Left colon (tissue), 2 donors: ENCODE measurements at places on chromosomes 4 and X. TPM values are rescaled to one million over a fixed set of nuclear protein-coding genes. Genes with fewer than 3 reads are reported as not detected.

EDNRA gene
- total RNA-seq = 0.55 TPM

SH3RF1 gene
- total RNA-seq = 66.1 TPM

L1CAM gene
- total RNA-seq = 8.8 TPM

RBM47 gene
- total RNA-seq = 301 TPM

ENAM gene
- total RNA-seq = not detected

PLK4 gene
- 3.1 TPM for total RNA-seq

CYTL1 gene
- total RNA-seq = 0.78 TPM

FAM120C gene
- 3.8 TPM for total RNA-seq

TLR8 gene
- 1.5 TPM for total RNA-seq

VCX gene
- not detected for total RNA-seq

CDS1 gene
- 47.1 TPM for total RNA-seq

TIGD2 gene
- total RNA-seq = 5.2 TPM

TMSB15C gene
- total RNA-seq = 1.1 TPM

CACNA1F gene
- 0.70 TPM for total RNA-seq

PI4K2B gene
- total RNA-seq = 23.8 TPM

PSAPL1 gene
- not detected for total RNA-seq

TLR2 gene
- 4.3 TPM for total RNA-seq

MAGEE2 gene
- total RNA-seq = not detected

F11 gene
- not detected for total RNA-seq

CXCL11 gene
- 0.36 TPM for total RNA-seq

NHS gene
- total RNA-seq = 2.0 TPM

CEP135 gene
- total RNA-seq = 4.9 TPM

BST1 gene
- total RNA-seq = 11.4 TPM

SAGE1 gene
- not detected for total RNA-seq

MAGEC2 gene
- not detected for total RNA-seq

CHRDL1 gene
- 33.1 TPM for total RNA-seq

ESX1 gene
- total RNA-seq = not detected

MAGEB18 gene
- total RNA-seq = not detected

CTAG1B gene
- total RNA-seq = not detected

GYPE gene
- 0.25 TPM for total RNA-seq

CYBB gene
- total RNA-seq = 8.8 TPM

ADGRG2 gene
- 0.34 TPM for total RNA-seq

MAGEC3 gene
- total RNA-seq = not detected

FGD1 gene
- 2.9 TPM for total RNA-seq

GPRASP3 gene
- 3.1 TPM for total RNA-seq

TRPC3 gene
- 0.52 TPM for total RNA-seq

WAS gene
- 2.4 TPM for total RNA-seq
